ENCODE measurements at places on chromosomes 2 and 18.

DNA sequence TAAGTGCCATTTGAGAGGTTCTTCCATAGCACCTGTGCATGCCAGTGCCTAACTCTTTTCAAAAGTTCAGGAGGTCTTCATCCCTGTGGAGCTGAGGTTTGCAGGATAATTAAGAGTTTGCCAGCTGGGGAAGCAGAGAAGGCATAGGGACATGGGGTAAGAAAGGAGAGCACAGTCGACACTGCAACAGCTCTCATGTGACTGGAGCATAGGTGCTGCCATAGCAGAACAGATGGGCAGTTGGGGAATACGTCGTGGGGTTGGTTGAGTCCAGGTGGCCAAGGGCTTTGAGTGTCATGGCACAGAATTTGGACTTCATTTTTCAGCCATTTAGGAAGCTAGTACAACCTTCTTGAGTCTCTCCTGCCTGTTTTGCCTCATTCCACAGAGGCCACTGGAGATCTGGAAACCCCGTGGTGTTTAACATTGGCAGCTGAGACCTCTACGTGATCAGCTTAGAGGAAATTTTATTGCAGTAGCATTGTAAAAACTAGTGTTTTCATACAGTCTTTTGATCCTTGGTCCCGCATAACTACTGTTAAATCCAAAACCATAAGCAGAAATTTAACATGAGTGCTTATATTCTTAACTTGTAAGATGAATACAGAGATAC is 65.1 kb downstream of the CRIM1 start:
- no peak for DNase-seq

DNA sequence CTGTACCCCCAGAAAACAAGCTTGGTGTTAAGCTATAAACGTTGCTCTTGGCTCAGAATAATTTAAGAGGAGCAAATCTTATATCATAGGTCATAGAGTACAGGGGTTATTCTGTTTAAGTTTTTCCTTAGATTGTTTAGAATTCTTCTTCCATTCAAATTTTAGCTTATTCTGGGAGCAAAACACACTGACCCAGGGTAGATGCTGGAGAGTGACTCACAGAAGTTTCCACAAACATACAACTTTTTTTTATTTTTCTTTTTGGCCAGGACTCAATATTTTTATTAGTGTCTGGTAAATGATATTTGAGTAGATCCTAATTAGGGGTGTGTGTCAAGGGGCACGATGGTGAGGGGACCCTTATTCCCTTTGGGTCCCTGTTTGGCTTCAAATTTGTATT is 71.5 kb upstream of the PSME4 start:
- no peak for DNase-seq

- no peak for DNase-seq
Observed at GRCh38 chr2:38415023-38415422, 38.0 kb upstream of the ATL2 start.

GRCh38 chr2:5322396-5322795 is 369.8 kb upstream of the SOX11 start:
- peak; percentile 63 for DNase-seq

GRCh38 chr2:160223560-160223959 is 23.5 kb upstream of the ITGB6 start:
- no peak for DNase-seq

- no peak for DNase-seq
Observed at GRCh38 chr2:184178229-184178628, 420.1 kb upstream of the ZNF804A start.

DNA sequence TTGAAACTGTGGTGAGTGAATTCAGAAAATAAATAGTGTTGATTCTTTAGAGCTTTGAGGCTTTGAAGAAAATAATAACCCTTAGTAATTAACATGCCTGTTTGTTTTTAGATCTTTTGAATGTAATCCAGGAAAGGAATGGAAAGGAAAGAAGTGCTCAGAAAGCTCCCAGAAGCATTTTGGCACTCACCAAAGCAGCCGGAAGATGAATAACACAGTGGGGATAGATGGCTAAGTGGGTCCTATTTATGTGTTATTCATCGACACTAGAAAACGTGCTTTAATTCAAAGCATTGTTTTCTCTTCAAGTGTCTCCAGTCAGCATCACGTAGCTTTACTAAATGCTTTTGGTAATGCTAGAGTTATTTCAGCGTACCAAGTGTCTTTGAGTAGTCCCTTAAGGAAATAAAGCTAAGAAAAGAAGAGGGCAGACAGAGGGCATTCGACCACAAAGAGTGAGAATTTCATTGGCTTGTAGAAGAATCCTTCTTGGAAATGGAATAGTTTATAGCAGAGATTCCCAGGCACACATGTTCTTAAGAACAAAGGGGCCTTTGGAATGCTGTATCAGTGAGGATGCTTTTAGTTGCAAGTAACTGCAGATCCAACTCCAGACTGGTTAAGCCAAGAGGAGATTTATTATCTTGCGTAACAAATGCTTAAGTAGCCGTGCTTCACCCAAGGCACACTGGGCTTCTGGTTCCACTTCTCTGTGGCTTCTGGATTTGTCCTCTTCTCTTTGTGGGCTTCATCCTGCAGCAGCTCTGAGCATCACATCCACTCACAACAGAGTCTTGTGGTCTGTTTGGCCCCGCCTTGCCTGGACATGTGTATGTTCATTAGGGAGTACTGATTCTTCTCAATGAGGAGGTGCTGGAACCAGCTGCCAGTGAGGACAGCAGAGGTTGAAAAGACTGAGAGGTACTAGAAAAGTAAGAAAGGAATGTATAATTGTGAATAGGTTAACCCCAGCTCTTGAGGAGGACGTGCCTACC is 63.6 kb upstream of the LTBP1 start:
- peak; percentile 46 for DNase-seq

- no peak for DNase-seq
Observed at GRCh38 chr18:23537274-23537673, 34.0 kb downstream of the RMC1 start.

GRCh38 chr2:213121690-213122089 is 29.7 kb downstream of the IKZF2 start:
- DNase-seq: no peak

DNA sequence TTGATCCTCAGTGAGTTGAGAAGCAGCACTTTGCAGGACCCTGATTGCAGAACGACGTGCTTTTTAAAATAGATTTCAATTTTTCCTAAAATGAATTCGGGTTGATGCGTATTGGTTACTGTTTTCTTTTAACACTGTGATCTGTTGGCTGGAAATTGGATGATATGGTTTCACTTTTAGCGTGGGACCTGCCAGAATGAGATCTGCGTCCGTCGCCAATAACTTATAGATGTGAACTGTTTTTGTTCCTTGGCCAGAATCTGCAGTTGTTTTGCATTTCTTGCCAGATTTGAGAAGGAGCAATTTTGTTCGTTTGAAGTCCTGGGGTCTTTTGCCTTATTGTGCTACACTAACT is 703 bp downstream of the UGGT1 start:
- peak; percentile 4 for DNase-seq

GRCh38 chr2:208511016-208511415 is 104.4 kb downstream of the PTH2R start:
- no peak for DNase-seq

DNA sequence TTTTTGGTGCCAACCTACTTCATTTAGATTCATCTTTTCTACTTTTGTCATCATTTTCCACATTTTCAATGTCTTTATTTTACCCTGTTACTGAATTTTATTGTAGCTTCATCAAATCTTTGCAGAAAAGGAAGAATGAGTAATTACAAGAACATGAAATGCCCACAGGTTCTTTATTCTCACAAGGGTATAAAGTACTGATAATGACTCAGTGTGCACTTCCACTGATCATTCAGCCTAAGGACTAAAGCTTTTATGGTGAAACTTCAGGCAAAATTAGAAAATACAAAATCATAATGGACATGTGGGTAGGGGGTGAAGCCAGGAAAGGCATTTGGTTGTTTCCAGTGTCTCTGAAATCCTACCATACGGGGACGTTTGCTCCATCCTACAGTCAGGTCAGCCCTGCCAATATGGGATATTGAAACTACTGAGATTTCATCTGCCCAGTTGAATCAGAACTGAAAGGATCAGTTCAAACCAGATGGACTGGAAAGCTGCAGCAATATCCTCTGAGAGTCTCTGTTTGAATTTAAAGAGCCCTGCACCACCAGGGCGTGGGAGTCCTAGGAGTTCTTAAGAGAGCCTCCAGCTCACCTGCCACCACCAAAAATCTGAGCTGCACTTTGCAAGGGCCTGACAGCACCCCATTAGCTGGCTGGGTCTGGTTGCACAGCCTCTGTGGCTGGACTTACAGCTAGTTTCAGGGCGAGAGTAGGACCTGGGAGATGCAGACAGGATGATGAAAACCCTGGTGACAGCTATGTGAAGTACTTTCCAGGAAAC is 390.4 kb downstream of the CMPK2 start:
- no peak for DNase-seq

DNA sequence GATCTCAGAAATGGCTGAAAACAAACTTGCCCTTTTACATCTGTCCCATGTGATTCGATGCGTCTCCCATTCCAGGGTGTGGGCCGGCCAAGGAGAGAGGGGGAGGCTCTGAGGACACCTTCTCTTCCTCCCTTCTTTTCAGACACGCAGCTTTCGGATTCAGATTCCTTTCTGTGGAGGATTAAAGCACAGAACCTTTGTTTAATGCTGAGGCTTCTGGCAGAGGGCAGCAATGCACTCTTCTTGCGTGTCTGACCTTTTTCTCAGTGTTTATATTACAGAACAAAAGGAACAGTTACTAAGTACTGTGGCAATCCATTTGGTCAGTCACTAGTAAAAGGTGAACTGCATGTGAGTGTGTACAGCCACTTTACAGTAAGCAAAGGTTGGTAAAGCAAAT is 268.9 kb upstream of the CCDC68 start:
- DNase-seq: peak; percentile 52

DNA sequence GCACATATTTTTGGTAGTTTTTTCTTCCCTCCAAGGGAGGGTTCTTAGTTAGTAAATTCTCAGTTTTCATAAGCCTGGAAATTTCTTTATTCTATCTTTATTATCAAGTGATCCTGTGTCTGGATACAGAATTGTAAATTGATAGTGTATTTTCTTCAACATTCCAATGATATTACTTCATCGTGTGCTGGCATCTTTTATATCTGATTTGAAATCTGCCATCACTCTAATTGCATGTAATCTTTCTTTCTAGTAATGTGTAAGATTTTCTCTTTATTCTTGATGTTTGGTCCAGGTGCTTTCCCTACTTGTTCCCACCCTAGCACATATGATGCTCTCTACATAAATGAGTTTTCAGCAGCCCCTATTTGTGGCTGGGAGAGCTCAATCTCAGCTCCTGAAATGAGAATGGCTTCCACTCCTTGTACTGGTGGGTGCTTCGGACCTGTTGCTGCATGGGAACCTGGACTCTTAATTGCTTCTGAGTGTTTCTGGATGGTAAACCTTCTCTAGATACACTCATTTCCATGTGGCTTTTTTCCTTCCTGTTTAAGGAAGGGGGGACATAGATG is 102.7 kb downstream of the SMIM21 start:
- DNase-seq: no peak

GRCh38 chr2:240586919-240587800 is 626 bp downstream of the CAPN10 start:
- DNase-seq: peak; percentile 52

DNA sequence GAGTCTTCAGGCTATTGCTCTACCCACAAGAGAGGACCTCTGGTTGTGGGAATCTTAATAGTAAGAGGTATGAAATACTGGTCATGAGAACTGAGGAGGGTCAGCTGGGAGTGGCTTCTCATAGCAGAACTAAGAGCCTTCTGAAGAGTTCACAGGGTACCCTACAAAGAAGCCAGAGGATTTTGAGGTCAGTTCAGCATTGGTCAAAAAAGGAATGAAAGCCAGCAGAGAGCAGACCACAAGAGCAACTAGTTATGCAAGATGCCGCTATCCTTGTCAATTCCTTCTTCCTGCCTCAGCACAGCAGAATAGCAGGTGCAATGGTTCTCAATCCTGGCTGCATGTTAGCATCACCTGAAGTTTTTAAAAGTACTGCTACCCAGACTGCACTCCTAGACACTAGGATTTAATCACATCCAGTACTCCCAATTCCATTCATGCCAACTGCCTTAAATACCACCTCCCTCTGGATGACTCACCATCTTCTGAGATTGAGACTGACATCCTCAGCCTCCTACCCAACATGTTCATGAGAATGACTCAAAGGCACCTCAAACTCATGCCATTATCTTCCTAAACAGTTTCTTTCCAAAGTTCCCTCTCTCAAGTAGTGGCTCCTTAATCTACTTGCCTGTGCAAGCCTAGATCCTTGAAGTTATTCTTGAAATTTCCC is 81.0 kb upstream of the RBMS1 start:
- DNase-seq: no peak

- peak; percentile 60 for DNase-seq
Observed at GRCh38 chr2:236338495-236339184, 74.4 kb upstream of the ASB18 start.

GRCh38 chr2:113739849-113740248 is 16.6 kb downstream of the SLC35F5 start:
- no peak for DNase-seq

DNA sequence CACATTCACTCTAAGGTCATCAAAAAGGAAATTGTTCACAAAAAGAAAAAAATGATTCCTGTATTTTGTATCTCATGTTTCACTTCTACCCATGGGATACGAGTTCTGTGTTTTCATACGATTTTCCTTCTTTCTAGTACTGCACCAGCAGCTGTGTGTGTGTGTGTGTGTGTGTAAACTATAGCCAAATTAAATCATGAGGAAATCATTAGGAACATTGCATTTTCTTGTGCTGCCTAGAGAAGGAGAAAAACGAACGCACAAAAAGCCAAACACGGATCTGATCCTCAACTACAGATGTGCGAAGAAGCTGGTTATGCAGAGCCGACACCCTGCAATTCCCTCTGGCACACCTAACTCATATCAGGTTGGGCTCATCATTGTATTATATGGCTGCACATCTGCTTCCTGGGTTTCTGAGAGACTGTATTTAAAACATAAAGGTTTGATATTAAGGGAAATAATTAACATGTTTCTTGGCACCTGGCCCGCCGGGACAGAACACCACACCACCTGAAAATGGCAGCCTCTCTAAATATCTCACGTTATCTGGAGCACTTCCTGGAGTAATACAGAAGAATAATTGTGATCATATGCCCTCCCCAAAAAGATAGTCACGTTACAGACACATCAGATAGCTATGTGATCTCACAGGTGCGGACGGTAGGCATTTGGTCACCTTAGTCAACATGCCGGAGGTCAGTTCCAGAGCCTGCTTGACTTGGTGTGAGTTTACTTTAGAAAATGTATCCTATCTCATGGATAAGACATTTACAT is 586.3 kb upstream of the SALL3 start:
- DNase-seq: no peak

DNA sequence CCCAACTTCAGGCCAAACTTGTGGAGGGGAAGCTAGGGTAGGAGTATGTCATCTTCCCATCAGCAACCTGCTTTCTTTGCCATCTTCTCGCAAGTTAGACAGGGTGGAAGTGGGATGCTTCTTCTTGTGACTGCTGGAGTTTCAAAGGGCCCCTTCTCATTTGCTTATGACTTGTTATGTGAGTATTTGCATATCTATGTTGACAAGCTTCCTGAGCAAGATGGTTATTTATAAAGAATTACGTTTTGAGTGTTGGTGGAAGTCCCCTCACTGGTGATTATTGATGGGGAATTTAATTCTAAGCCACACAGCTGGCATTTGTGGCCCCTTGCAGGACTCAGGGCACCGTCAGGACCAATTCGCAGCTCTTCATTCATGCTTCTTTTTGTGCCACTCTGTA is 791.0 kb downstream of the LRRTM4 start:
- DNase-seq: no peak

- DNase-seq: no peak
Observed at GRCh38 chr2:157413326-157414035, 30.4 kb downstream of the CYTIP start.

GRCh38 chr2:236512902-236513435 is 56.7 kb upstream of the ACKR3 start:
- DNase-seq: peak; percentile 67

GRCh38 chr2:238027591-238028415 is 33.0 kb upstream of the SCLY start:
- no peak for DNase-seq

GRCh38 chr2:138183705-138184104 is 219.4 kb downstream of the HNMT start:
- no peak for DNase-seq

Data from brain (organoid and tissue), 16 donors.